ENCODE measurements at places on chromosomes 11 and 22. TPM values are rescaled to one million over a fixed set of nuclear protein-coding genes. Genes with fewer than 3 reads are reported as not detected.

The MOV10L1 gene
- 0.27 TPM for total RNA-seq

DNA sequence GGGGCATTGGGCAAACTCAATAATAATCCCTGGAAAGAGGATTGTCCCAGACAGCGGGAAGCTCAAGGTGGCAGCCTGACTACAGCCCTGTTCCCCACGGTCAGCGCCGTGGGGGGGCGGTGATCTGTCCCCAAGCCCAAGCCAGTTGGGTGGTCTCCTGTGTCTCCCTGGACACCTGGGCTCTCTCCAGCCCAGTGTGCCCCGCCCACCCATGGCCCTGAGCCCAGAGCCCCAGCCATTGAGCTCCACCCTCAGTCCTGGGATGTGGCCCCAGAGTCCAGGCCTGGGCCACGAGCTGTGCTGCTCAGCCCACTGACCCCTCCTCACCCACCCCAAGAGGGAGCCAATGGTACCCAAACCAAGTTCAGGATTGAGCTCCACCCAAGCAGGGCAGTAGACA lies 27.9 kb upstream of the PDE2A start:
- no peak for DNase-seq
- H3K27ac ChIP-seq: no peak overlapping the region
- H3K4me1 ChIP-seq: no peaks in the 10 kb centered on the region
- H3K36me3 ChIP-seq: peaks cover 17% of the 10 kb centered on the region

GRCh38 chr11:111308140-111308539 lies 9.8 kb downstream of the POU2AF3 start:
- no peaks in the 10 kb centered on the region for H3K36me3 ChIP-seq
- no peaks in the 10 kb centered on the region for H3K4me1 ChIP-seq
- peak; percentile 92 for DNase-seq
- no peak overlapping the region for H3K4me3 ChIP-seq
- H3K27ac ChIP-seq: no peak overlapping the region
- H3K27me3 ChIP-seq: no peaks in the 10 kb centered on the region

The MTMR2 gene
- total RNA-seq: 34.3 TPM

The DTX4 gene
- 59.7 TPM for total RNA-seq

- no peak overlapping the region for H3K4me3 ChIP-seq
- peaks cover 11% of the 10 kb centered on the region for H3K4me1 ChIP-seq
- no peaks in the 10 kb centered on the region for H3K27me3 ChIP-seq
- H3K27ac ChIP-seq: no peak overlapping the region
- DNase-seq: no peak
- H3K36me3 ChIP-seq: no peaks in the 10 kb centered on the region
Measured at GRCh38 chr22:19480789-19481188, 1.1 kb downstream of the CDC45 start.

The TEAD1 gene
- total RNA-seq: 32.7 TPM

GRCh38 chr11:35418282-35419183 lies 825 bp downstream of the SLC1A2 start:
- H3K27ac ChIP-seq: no peak overlapping the region
- H3K4me3 ChIP-seq: peak overlapping the region; percentile 26
- H3K4me1 ChIP-seq: peaks cover 9% of the 10 kb centered on the region
- H3K27me3 ChIP-seq: peaks cover 54% of the 10 kb centered on the region
- no peaks in the 10 kb centered on the region for H3K36me3 ChIP-seq
- no peak for DNase-seq

The RNF215 gene
- 5.8 TPM for total RNA-seq

DNA sequence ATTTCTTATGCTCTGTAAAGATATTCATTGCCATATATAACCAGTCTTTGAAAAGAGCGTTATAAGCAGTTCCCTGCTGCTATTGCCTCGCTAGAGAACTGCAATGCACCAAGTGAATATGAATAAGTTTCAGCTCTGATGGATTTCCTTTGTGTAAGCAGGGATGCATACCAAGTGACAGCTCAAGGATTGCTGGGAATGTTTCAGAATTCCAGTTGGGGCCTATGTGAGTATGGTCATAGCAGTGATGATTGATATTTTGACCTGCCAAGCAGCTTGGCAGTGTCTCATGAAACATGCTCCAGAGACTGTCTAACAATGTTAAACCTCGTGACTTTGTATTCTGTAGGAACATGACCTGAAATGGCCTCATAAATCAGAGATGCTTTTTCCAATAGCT lies 312.6 kb downstream of the C11orf87 start:
- H3K4me3 ChIP-seq: no peak overlapping the region
- DNase-seq: no peak
- no peaks in the 10 kb centered on the region for H3K36me3 ChIP-seq
- no peaks in the 10 kb centered on the region for H3K27me3 ChIP-seq
- H3K27ac ChIP-seq: no peak overlapping the region
- no peaks in the 10 kb centered on the region for H3K4me1 ChIP-seq

All from colonic mucosa (tissue), 4 donors.